ENCODE measurements at places on chromosomes 5 and 9. TPM values are rescaled to one million over a fixed set of nuclear protein-coding genes. Genes with fewer than 3 reads are reported as not detected.

The PCDHA13 gene
- total RNA-seq: 0.05 TPM

- DNase-seq: no peak
Observed at GRCh38 chr5:33328818-33329217, 111.9 kb upstream of the TARS1 start.

DNA sequence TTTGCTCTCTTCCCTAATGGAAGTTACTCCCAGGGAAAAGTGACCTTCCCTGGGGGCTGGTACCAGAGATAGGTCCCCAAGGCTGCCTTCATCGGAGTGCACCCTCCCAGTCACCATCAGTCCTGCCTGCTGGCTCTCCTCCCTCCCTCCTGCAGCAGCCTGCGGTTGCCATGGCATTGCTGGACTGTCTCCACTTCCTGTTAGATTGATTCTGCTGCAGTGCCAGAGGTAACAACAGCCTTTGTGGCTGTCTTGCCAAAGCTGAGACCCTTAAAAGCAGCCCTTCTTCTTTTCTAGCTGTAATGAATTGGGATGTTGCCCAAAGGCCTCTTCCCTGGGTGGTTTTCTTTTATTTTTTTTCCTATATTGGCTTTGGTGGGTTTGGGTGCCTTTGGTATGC is 78.1 kb upstream of the PRLR start:
- DNase-seq: no peak

GRCh38 chr9:21560281-21560745 is 78.2 kb upstream of the IFNE start:
- no peak for DNase-seq

DNA sequence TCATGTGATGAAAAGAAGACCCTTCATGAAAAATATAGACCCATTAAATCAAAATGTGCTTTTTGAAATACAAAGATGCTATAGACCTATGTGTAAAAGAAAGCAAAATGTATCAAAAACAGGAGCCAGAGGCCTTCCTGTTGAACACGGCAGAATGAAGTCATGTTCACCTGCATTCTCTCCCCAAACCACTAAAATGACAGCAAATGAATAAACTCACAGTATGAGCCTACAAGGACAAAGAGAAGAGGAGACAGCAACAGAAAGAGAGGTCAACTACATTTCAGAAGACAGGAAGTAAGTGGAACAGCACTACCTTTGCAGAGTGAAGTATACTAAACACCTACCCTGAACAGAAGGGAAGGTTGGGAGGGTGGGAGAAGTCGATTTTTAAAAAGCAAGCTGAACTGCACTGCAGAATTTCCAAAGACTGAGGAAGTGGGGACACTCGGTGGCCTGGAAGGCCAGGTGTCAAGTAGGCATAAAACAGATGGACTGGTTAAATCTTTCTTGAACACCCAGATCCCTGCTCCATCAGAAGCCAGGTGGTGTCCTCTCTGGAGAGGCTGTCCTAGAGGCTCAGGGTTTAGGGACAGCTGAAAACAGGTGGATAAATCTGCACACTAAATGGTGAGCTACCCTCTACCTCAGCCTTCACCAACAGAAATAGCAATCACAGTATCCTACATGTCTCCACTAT is 48.9 kb downstream of the MED27 start:
- DNase-seq: no peak

GRCh38 chr5:16707168-16707868 is 90.5 kb upstream of the RETREG1 start:
- DNase-seq: no peak
